Activated CD8-positive, alpha-beta memory T cell treated with anti-CD3 and anti-CD28 coated beads, Interleukin-2, amount 10 ng/mL, durations not matched to agents 7 days and 5 days (primary cell): ENCODE measurements at places on chromosomes 11 and 22. TPM values are rescaled to one million over a fixed set of nuclear protein-coding genes. Genes with fewer than 3 reads are reported as not detected.

- peaks cover 6% of the 10 kb centered on the region for H3K27me3 ChIP-seq
- peaks cover 20% of the 10 kb centered on the region for H3K36me3 ChIP-seq
- no peak for DNase-seq
- peak overlapping the region; percentile 71 for H3K27ac ChIP-seq
These were observed 684 bp upstream of the NFRKB start for GRCh38 chr11:129896062-129896461.

- H3K27ac ChIP-seq, result no peak overlapping the region
- DNase-seq, result no peak
- no peak overlapping the region for H3K4me3 ChIP-seq
- H3K36me3 ChIP-seq, result no peaks in the 10 kb centered on the region
These were observed 132.5 kb downstream of the CACNA1I start for GRCh38 chr22:39703091-39703490.

DNA sequence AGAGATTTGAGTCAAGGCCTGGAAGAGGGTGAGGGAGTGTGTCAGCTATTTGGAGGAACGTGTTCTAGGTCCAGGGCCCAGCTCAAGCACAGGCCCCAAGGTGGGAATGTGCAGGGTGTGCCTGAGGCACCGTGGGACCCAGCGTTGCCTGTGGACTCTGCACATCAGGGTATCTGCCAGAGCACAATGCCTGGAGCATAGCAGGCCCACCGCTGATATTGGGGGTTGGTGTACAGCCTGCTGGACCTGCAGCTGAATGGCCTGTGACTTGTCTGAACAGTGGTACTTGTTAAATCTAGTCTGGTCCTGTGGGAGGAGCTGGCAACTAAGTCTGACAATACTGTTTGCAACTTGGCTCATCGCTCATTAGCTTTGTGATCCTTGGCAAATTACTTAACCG lies 131.7 kb downstream of the GRIK4 start:
- no peaks in the 10 kb centered on the region for H3K4me1 ChIP-seq
- H3K27ac ChIP-seq, result no peak overlapping the region
- H3K36me3 ChIP-seq, result no peaks in the 10 kb centered on the region
- peaks cover 9% of the 10 kb centered on the region for H3K27me3 ChIP-seq
- DNase-seq, result no peak

GRCh38 chr11:33507967-33508366 lies 192.7 kb downstream of the C11orf91 start:
- H3K27ac ChIP-seq, result no peak overlapping the region
- H3K4me1 ChIP-seq, result no peaks in the 10 kb centered on the region
- H3K36me3 ChIP-seq, result no peaks in the 10 kb centered on the region
- no peak for DNase-seq
- H3K4me3 ChIP-seq, result no peak overlapping the region

DNA sequence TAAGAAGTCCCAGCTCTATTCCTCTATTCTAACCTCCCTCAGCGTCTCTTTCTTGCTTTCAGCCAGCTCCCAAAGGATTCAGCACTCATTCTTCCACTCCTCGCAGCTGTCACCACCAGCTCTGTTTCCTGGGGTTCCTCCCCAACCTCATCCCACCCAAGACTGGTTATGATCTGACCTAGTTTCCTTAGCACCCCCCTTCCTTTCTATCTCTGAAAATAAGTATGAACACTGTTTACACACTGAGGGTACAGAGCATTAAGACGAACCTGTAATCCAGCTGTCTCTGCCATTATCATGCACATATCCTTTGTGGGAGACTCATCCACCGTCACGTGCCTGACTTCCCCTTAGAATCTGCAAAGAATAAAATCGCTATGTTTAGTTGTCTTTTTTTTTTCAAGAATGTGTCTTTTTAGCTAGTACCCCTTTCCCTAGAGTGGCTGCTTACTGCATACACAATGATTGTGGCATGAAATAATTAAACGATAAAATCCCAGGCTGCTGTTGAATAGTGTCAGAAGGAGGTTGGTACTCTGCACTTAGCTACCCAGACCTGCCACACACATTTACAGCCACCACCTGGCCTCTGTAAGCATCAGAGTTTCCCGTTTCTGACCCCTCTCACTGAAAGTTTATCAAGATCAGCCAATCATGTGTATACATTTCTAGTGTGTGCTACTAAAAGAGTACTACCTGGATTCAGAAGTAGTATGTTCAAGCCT lies 26.9 kb upstream of the CSTF3 start:
- no peaks in the 10 kb centered on the region for H3K4me1 ChIP-seq
- H3K36me3 ChIP-seq, result no peaks in the 10 kb centered on the region
- H3K4me3 ChIP-seq, result no peak overlapping the region
- no peak overlapping the region for H3K27ac ChIP-seq
- H3K27me3 ChIP-seq, result no peaks in the 10 kb centered on the region

GRCh38 chr22:41603873-41604332 lies 14.3 kb upstream of the PMM1 start:
- H3K4me3 ChIP-seq, result peak overlapping the region; percentile 5
- H3K36me3 ChIP-seq, result peaks cover 62% of the 10 kb centered on the region
- DNase-seq, result peak; percentile 90

- peak overlapping the region; percentile 4 for H3K27ac ChIP-seq
- no peaks in the 10 kb centered on the region for H3K27me3 ChIP-seq
- H3K4me1 ChIP-seq, result peaks cover 58% of the 10 kb centered on the region
- H3K4me3 ChIP-seq, result no peak overlapping the region
- peaks cover 54% of the 10 kb centered on the region for H3K36me3 ChIP-seq
These were observed 12.0 kb downstream of the YWHAH start for GRCh38 chr22:31956360-31956759.

DNA sequence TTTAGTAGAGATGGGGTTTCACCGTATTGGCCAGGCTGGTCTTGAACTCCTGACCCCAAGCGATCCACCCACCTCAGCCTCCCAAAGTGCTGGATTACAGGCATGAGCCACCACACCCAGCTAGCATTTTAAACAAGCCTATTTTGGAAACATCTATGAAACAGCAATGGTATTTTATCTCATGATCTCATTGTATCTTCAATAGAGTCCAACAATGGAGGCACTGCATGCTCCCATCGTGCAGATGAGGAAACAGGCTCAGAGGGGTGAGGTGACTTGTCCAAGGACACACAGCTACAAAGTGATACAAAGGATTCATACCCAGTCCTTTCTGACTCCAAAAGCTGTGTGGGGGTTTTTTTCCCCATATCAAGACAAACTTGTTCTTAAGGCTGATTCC lies 39.0 kb upstream of the RTL6 start:
- H3K27ac ChIP-seq, result no peak overlapping the region
- H3K4me3 ChIP-seq, result no peak overlapping the region
- peaks cover 6% of the 10 kb centered on the region for H3K27me3 ChIP-seq
- no peaks in the 10 kb centered on the region for H3K4me1 ChIP-seq
- DNase-seq, result no peak

- H3K4me3 ChIP-seq, result no peak overlapping the region
- no peak for DNase-seq
- peaks cover 12% of the 10 kb centered on the region for H3K27me3 ChIP-seq
- H3K36me3 ChIP-seq, result no peaks in the 10 kb centered on the region
These were observed 1.8 kb downstream of the SPATA19 start for GRCh38 chr11:133843454-133843987.

- no peak overlapping the region for H3K4me3 ChIP-seq
- peaks cover 18% of the 10 kb centered on the region for H3K27me3 ChIP-seq
- peaks cover 1% of the 10 kb centered on the region for H3K36me3 ChIP-seq
- H3K27ac ChIP-seq, result no peak overlapping the region
These were observed 87.5 kb downstream of the ENTHD1 start for GRCh38 chr22:39806109-39806508.

GRCh38 chr11:73648571-73649046 lies 2.2 kb downstream of the PLEKHB1 start:
- peaks cover 14% of the 10 kb centered on the region for H3K4me1 ChIP-seq
- no peak for DNase-seq
- H3K36me3 ChIP-seq, result no peaks in the 10 kb centered on the region
- H3K27ac ChIP-seq, result no peak overlapping the region
- peaks cover 6% of the 10 kb centered on the region for H3K27me3 ChIP-seq
- no peak overlapping the region for H3K4me3 ChIP-seq

DNA sequence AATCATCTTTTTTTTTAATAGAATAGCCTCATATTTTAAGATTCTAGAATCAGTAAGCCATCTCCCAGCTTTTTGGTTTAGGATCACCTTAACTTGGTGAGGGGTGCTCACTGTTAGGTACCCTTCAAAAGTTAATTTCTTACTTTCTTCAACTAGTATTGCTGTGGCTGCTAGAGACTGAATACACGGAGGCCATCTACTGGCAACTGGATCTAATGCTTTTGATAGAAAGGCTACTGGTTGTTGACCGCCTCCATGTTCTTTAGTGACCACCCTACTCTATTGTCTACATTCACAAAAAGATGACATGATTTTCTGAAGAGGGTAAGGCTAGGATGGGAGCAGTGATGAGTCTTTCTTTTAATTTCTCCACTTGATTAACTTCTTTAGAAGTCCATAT lies 16.7 kb upstream of the ALDH3B2 start:
- peaks cover 40% of the 10 kb centered on the region for H3K27me3 ChIP-seq
- H3K36me3 ChIP-seq, result peaks cover 1% of the 10 kb centered on the region
- H3K4me1 ChIP-seq, result peaks cover 13% of the 10 kb centered on the region
- H3K27ac ChIP-seq, result no peak overlapping the region
- no peak for DNase-seq
- no peak overlapping the region for H3K4me3 ChIP-seq

GRCh38 chr11:14546672-14547071 lies 26.5 kb upstream of the PSMA1 start:
- peaks cover 32% of the 10 kb centered on the region for H3K4me1 ChIP-seq
- H3K36me3 ChIP-seq, result peaks cover 51% of the 10 kb centered on the region
- no peak for DNase-seq
- no peaks in the 10 kb centered on the region for H3K27me3 ChIP-seq
- H3K4me3 ChIP-seq, result no peak overlapping the region

DNA sequence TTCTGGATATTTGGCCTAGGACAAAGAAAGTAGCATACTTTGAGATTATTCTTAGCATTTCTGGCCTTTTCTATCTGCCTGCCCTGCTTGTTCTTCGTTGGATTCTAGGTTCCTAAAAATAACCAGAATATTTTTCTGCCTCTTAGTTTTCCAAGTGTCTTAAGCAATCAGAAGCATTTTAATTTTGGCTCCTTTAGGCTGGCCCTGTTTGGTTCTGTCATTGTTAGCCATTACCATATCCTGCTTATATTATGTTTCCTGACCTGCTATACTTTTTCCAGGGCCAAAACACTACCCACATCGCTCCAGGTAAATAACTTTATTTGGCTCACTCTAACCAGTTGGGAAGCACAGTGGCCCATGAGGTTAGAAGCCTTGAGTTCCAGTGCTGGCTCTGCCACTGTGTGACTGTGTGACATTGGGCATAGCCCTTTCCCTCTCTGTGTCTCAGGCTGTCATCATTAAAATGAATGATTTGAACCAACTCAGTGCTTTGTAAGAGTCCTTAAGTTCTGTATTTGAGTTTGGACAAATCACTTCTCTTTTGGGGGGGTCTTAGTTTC lies 91.1 kb downstream of the STIM1 start:
- no peaks in the 10 kb centered on the region for H3K27me3 ChIP-seq
- DNase-seq, result no peak
- H3K4me3 ChIP-seq, result peak overlapping the region; percentile 70

DNA sequence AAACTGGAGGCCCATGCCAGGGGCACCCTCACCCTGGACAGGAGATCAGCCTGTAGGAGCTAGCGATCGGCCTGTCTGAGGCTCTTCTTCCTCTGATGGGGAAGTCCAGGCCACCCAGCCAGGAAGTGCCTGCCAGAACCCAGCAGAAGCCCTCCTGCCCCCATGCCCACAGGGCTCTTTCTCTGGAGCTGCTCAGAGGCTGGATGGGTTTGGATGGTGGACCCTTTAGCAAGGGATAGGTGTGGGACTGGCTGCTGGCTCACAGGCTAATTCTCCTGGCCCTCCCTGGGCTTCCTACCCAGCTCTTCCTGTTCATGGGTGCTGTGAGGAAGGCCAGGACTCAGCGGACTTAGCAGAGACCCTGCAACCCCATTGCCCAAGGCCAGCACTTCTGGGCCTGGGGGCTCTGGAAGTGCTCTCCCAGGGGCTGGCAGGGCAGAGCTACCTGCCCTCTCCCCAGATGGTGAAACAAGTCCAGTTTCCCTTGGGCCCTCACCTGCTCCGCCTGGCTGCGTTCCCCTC lies 7.6 kb downstream of the FXYD2 start:
- peaks cover 63% of the 10 kb centered on the region for H3K4me1 ChIP-seq
- H3K4me3 ChIP-seq, result peak overlapping the region; percentile 40
- H3K27me3 ChIP-seq, result no peaks in the 10 kb centered on the region
- H3K36me3 ChIP-seq, result no peaks in the 10 kb centered on the region
- DNase-seq, result no peak
- peak overlapping the region; percentile 98 for H3K27ac ChIP-seq

DNA sequence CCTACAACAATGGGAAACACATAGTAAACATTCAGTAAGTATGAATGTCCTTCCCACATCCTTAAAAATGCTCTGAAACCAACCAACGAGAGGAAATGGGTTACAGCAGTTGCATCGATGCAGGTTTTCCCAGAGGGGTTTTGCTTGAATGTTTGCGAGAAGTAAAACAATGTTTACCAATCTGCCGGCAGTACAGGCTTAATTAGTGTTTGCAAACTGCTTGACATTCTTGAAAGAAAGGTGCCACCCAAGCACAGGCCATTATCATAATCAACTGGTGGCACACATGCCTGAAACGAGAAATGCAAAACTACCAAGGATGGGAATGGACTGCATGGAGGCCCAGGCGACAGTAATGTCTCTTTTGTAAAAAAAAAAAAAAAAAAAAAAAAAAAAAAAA lies 27.1 kb upstream of the OPCML start:
- no peaks in the 10 kb centered on the region for H3K36me3 ChIP-seq
- H3K27me3 ChIP-seq, result no peaks in the 10 kb centered on the region
- H3K4me3 ChIP-seq, result no peak overlapping the region
- DNase-seq, result no peak

DNA sequence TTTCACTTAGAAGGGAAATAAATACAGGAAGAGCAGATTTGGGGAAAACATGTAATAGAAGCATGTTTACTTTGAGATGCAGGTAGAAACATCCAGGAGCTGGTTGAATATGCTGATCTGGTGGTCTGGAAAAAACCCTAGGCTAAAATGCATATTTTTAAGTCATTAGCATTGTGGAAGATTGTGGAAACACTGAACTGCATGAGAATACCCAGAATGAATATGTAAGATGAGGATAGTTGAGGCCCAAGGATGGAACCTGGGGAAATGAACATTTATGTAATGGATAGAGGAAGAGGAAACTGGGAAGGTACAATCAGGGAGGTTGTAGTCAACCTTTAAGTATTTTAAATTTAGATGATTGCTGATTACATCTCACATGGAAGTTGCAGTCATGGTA lies 269.4 kb downstream of the DDX10 start:
- peaks cover 3% of the 10 kb centered on the region for H3K36me3 ChIP-seq
- H3K4me1 ChIP-seq, result no peaks in the 10 kb centered on the region
- no peaks in the 10 kb centered on the region for H3K27me3 ChIP-seq
- DNase-seq, result no peak
- no peak overlapping the region for H3K4me3 ChIP-seq

- H3K27ac ChIP-seq, result no peak overlapping the region
- no peak overlapping the region for H3K4me3 ChIP-seq
- DNase-seq, result no peak
These were observed 919.1 kb downstream of the BRD1 start for GRCh38 chr22:48908547-48908946.

HPX gene
- 0.76 TPM for total RNA-seq

PHETA2 gene
- 2.5 TPM for total RNA-seq

SGSM1 gene
- 0.09 TPM for total RNA-seq

PKDREJ gene
- total RNA-seq, result not detected

SHISAL1 gene
- not detected for total RNA-seq

SULT4A1 gene
- total RNA-seq, result not detected

PLA2G3 gene
- not detected for total RNA-seq

GLYATL2 gene
- total RNA-seq, result not detected

IGF2 gene
- 0.91 TPM for total RNA-seq

HBG2 gene
- not detected for total RNA-seq

CNTN5 gene
- not detected for total RNA-seq

IFITM10 gene
- 1.3 TPM for total RNA-seq

LYVE1 gene
- not detected for total RNA-seq
